ENCODE measurements at places on chromosomes 3 and 15. TPM values are rescaled to one million over a fixed set of nuclear protein-coding genes. Genes with fewer than 3 reads are reported as not detected.

Gene WDR93
- 1.1 TPM for total RNA-seq

Gene SYNPR
- 0.11 TPM for total RNA-seq

Gene EXD1
- total RNA-seq = 0.13 TPM

Gene ABI3BP
- total RNA-seq = 133 TPM

Gene CCNB2
- total RNA-seq = 2.1 TPM

Gene TIGIT
- total RNA-seq = 0.40 TPM

Gene CASR
- 1.2 TPM for total RNA-seq

Gene ANKRD34C
- not detected for total RNA-seq

DNA sequence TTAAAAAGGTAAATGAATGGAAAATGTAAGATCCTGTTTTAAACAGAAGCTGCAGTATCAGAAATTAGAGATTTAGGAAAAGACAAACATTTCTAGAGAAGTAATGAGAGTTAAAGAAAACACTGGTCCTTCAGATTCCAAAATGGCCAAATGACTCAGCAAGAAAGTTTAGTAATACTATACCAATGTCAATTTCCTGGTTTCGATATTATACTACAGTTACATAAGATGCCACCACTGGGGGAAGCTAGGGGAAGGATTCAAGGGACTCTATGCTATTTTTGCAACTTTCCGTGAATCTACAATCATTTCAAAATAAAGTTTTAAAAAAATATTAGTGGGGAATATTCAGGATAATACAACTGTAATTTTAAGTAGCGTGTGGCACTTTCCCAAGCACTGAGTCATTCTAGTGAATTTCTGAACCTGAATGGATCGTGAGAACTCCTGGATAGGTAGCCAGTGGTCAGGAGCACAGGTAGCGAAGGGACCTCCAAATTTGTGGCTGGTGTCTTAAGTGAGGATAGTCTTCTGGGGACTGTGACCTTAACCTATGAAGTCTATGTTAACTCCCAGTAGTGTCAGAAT lies 37.6 kb downstream of the TMCC1 start:
- DNase-seq = peak; percentile 25

GRCh38 chr15:61923173-61923572 lies 137.1 kb downstream of the VPS13C start:
- DNase-seq = no peak

- DNase-seq = no peak
Observed at GRCh38 chr3:43055806-43056770, 49.8 kb downstream of the POMGNT2 start.

DNA sequence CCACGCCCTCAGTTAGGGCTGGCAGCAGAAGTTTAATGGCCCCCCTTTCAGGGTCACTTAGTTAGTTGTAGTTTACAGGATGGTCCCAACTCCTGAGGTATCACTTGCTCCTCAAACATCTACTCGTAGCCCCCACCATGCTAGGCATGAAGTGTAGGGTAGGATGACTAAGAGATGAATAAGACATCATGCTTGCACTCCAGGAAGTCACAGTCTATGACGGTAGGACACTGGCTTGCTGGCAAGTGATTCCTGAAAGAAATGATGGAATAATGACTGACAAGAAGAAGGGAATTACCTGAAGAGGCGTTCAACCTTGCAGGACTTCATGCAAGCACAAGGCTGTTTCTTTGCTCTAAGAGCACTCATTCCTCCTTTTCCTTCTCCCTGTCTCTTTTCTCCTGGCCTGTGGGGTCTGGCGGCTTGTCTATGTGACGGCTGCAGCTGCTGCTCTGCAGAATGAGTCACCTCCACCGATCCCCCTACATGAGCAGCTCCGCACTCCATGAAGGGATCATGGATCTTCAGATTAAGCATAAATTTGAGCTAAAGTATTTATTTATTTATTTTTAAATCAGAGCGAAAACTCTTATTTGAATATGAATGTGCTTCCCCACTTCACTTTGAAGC lies 82.9 kb upstream of the BOC start:
- DNase-seq = no peak

DNA sequence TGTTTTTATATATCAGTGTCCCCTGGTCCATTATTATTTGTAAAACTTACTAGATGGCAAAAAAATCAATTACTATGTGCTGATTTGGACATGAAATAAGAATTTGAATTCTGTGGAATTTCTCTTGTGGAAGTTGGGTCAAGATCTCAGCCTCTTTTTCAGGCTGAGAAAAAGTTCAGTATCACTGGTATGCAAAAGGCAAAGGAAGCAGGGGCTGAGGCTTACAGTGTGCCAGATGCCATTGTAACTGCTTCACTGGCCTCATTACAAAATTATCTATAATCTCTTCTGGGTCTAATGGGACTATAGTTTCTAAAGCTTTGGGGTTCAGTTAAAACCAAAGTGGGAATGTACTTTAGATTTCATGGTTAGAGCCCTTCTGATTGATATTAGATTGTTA lies 125.9 kb upstream of the SLC7A14 start:
- DNase-seq = no peak

DNA sequence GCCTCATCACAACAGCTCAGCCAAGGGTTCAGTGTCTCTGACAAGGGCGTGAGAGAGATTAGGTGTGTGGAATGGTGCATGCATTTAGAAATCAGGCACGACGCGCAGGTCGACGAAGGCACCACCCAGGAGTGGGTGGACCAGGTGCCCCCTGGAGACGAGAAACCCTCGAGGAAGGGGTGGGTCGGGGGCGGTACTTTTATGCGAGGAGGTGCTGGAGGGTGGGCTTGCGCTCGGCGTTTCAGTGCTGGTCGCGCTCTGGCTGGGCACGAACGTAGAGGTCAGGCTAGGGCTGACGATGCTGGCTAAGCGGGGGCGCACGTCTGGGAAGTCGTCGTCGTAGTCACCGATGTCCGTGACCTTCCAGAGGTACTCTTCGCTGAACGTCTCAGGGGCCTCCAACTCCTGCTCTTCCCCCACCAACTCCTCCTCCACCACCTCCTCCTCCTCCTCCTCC lies 393 bp downstream of the ERICH6 start:
- peak; percentile 44 for DNase-seq

DNA sequence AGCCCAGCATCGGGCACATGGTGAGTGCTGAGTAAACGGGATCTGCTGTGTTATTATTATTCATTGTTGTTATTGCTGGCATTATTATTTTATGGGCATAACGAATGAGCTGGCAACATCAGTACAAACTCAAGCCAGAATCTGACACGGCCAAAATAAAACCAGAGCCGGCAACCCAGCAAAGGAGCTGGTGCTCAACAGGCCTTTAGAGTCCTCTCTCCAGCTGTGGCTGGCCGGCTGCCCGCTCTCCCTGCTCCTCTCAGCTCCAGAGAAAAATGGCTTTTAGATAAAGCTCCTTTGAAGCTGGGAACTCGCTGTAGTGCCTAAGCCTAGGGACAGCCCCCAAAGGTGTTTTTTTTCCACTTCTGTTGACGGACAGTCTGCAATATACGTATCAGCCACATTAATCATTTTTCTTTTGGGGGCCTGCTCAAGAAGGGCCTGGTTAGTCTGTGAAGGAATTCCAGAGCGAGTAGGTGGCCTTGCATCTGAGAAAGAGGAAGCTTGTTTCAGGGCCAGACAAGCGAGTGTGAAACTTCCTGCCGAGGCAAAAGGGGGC lies 193.9 kb upstream of the UBE2E1 start:
- DNase-seq = peak; percentile 87

DNA sequence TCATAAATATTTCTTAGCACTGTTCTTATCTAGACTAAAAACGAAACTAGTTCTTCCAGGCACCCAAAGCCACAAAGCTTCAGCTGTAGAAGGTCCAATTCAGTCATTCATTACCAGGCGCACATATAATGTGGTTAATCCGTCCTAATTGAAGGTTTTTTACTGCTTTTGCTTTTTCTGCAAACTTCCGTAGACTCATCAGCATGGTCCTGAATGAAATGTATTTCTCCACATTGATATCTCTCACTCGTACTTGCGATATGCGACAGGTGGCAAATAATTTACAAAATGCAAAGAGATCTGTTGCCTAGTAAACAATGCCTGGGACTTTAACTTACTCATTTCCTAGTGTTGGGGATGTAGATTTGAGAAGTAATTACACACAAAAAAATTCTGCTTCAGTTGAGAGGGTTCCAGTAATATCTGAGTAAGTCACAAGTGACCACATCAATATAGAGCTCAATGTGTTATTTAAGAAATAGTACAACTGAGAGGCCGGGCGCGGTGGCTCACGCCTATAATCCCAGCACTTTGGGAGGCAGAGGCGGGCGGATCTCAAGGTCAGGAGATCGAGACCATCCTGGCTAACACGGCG lies 75.0 kb upstream of the MBNL1 start:
- DNase-seq = no peak

DNA sequence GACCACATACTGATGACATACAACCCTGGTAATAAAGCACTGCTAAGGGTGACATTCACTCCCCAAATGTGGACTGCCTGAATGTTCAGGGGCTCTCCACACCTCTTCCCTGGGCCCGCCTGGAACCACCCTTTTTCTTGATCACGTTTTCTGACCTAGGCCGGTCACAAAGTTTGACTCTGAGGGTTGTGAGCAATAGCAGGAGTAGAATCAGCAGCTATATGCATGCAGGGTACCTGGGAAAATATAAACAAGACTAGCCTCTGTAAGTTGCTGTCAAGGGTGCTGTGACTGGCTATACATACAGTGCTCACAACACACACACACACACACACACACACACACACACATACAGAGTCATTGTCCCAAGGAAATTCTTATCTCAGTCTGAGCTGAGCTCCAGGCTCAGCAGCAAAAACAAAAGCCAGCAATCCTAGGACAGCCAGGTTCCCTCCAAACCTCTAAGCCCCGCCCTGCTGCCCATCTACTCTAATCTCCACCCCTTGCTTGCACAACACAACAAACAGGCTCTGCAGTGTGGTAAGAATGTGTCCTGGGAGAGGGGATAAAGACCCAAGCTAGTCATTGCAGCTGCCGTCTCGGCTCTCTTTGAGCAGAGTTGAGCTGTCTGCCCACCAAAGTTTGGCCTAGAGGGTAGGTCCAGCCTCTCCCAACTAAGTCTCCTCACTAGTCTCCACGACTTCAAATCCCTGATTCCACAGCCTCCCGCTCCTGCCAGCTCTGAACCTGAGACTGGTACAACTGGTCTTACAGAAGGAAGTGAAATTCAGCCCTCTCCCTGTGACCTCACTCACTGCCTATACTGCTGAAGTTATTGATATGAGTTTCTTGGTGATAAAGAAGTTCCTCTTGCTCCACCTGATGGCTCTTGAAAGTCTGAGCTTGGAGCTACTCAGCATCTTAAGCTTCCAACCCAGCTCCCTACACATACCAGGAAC lies 2.2 kb downstream of the BMF start:
- DNase-seq = peak; percentile 86

GRCh38 chr3:151318991-151319390 lies 2.4 kb upstream of the GPR87 start:
- no peak for DNase-seq

- DNase-seq = peak; percentile 36
Observed at GRCh38 chr3:24237971-24238706, 256.5 kb downstream of the THRB start.

- no peak for DNase-seq
Observed at GRCh38 chr3:134840459-134840858, 45.4 kb downstream of the EPHB1 start.

- no peak for DNase-seq
Observed at GRCh38 chr3:50575372-50575771, 6.0 kb downstream of the HEMK1 start.

- DNase-seq = peak; percentile 43
Observed at GRCh38 chr3:9750556-9751411, 1.0 kb downstream of the OGG1 start.

GRCh38 chr15:59812250-59812870 lies 123.2 kb upstream of the BNIP2 start:
- DNase-seq = no peak

GRCh38 chr15:69854521-69855181 lies 243.1 kb downstream of the TLE3 start:
- no peak for DNase-seq

GRCh38 chr3:197343656-197344408 lies 45.4 kb upstream of the DLG1 start:
- DNase-seq = no peak

- no peak for DNase-seq
Observed at GRCh38 chr15:31484986-31485385, 158.4 kb downstream of the KLF13 start.

DNA sequence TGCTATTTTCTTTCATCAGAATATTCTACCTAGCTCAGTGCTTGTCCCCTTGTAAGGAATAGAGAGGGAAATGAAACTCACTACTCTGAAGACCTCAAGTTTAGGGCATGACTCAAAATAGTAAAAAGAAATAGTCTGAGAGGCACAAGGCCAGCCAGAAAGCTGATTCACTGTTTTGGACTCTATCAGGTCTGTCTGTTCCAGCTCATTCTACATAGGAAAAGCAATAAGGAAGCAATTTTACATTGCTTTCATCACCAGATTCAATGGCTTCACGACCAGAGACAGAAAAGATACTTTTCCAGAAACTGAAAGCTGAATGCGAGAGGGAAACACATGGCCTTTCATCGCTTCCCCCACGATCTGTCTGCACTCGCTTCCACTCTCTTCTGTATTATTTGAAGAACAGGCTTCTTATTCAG lies 276.0 kb downstream of the GBE1 start:
- DNase-seq = no peak

DNA sequence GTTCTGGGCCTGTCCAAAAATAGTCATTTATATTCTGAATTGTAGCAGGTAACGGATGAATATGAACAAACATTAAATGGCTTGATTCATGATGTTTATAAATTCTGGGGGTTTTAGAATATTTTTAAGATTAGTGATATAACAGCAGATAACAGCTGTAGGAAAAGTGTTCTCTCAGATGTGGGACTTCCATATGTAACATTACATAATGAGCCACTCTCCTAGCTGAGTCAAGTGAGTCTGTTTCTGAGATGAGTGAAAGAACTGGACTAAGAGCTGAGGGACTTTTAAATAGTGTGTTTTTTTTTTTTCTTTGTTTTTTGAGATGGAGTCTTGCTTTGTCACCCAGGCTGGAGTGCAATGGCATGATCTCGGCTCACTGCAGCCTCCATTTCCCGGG lies 13.9 kb downstream of the YEATS2 start:
- DNase-seq = no peak

GRCh38 chr15:50024281-50024680 lies 94.8 kb downstream of the ATP8B4 start:
- no peak for DNase-seq

DNA sequence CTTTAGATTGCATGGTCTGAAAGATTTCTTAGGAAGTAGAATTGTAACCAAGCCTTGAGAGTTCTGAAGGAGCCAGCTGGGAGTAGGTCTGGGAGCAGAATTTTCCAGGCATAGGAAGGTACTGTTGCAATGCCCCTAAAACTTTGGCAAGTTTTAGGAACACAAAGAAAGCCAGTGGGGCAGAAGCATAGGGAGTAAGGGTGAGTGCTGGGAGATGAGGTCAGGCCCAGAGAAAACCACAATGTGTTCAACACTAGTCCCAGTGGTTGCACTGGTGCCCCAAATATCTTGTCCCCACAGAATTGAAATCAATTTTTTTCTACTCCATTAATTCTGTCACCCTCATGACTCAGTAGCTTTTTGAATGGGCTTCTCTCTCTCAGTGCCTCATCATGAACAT lies 120.7 kb upstream of the GALNT15 start:
- DNase-seq = no peak

DNA sequence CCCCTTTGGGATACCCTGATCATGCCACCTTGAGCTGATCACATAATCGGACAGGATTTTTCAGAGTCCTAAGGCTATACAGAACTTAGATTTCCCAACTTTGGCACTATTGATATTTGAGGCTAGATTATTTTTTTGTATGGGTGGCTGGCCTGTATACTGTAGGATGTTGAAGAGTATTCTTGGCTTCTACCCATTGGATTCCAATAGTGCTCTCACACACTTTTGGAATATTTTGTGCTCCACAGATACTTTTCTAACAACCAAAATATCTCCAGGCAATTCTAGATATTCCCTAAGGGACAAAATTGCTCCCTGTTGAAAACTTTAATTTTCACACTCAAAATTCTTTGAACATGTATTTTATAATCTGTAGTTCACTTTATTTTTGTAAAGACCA lies 125.1 kb downstream of the ABI3BP start:
- no peak for DNase-seq
